Midbrain (tissue), 1 donor: ENCODE measurements at places on chromosomes 3 and 15.

- no peak for DNase-seq
Measured at GRCh38 chr3:16433701-16434151, 79.8 kb downstream of the RFTN1 start.

GRCh38 chr15:88250826-88251225 is 5.7 kb downstream of the NTRK3 start:
- peak; percentile 26 for DNase-seq

- DNase-seq, result no peak
Measured at GRCh38 chr3:11212299-11212608, 58.0 kb downstream of the HRH1 start.

GRCh38 chr3:111610612-111611054 is 15.5 kb upstream of the ZBED2 start:
- DNase-seq, result no peak

DNA sequence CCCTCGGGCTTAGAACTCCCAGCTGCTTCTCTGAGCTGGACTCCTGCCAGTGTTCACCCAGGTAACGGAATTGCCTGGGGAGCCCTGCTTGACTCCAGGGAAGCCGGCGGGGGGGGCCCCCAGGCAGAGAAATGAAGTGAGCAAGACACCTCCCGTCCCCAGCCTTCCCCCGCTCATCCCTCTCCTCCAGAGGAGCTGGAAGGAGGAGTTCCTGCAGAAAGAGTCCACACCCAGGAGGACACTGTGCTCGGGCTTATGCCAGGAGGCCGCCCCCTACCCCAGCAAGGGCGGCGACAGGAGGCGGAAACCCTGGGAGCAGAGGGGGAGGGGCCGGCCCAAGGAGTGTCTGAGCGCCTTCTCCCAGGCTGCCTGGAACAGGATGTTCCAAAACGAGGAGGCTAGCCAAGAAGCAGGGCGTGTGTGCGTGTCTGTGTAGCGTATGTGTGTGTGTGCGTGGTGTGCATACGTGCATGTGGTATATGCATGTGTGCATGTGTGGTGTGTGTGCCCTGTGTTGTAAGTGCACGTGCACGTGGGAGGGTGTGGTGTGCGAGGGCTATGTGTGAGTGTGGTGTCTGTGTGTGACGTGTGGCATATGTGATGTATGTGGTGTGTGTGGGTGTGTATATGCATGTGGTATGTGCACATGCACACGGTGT is 511.3 kb downstream of the SHQ1 start:
- no peak for DNase-seq

DNA sequence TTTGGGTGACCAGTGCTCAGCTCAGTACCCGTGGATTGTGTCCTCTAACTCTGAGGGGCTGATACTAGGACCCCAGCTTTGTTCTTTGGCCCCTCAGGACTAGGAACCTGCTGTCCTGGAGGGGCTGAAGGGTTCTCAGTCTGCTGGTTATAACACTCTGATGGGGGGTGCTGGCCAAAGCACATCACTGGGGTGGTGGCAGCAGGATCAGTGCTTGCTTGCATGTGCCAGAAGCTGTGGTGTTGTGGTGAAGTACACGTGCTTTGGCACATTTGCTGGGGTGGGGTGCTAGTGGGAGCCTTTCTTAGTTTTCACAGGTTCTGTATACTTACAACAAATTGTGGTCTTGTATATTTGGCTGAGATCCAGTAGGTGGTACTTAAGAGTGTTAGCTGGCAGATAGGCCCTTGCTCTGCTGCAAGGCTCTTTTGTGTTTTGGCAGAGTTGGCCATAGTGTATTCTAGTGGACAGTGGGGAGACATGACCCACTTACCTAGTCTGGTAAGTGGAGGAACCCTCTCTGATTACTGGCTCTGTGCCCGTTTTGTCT is 344.3 kb downstream of the EDEM1 start:
- DNase-seq, result no peak

DNA sequence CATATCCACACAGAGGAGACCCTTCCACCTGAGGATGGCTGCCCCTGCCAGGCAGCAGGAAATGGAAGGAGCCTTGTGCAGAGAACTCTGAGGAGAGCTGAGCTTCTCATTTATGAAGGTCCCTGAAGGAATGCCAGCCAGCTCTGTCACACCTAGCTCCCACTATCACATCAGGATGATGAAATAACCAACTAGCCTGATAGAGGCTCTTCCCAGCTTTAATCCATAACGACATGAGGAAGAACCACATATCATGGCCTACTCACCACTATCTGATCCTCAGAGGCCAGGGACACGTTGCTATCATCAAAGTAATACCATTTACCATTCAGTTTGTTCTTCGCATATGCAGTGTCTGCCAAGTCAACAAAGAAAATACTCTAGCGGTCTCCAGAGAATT is 1.5 kb upstream of the C3orf62 start:
- no peak for DNase-seq

- DNase-seq, result no peak
Measured at GRCh38 chr3:172355836-172356235, 92.4 kb downstream of the GHSR start.
